NCI-H345 (cell line): ENCODE measurements at places on chromosomes 6 and 20.
A peak's percentile ranks its signal among the peaks of the same experiment; 100 is the strongest.

DNA sequence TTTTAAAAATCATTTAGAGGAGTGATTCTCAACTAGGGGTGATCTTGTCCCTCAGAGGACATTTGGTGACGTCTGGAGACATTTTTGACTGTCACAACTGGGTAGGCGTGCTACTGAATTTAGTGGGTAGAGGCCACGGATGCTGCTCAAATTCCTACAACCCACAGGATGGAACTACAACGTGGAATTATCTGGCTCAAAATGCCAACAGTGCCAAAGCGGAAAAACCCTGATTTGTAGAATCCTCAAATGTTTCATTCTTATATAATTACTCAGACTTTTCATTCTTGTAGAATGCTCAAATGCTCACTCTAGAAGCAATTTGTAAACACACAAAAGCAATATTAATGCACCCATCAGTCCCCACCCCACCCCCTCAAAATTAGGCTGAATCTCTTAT lies 229.8 kb downstream of the ZMYND8 start:
- DNase-seq: no peak

GRCh38 chr6:116393430-116393829 lies 22.7 kb downstream of the DSE start:
- no peak for DNase-seq

DNA sequence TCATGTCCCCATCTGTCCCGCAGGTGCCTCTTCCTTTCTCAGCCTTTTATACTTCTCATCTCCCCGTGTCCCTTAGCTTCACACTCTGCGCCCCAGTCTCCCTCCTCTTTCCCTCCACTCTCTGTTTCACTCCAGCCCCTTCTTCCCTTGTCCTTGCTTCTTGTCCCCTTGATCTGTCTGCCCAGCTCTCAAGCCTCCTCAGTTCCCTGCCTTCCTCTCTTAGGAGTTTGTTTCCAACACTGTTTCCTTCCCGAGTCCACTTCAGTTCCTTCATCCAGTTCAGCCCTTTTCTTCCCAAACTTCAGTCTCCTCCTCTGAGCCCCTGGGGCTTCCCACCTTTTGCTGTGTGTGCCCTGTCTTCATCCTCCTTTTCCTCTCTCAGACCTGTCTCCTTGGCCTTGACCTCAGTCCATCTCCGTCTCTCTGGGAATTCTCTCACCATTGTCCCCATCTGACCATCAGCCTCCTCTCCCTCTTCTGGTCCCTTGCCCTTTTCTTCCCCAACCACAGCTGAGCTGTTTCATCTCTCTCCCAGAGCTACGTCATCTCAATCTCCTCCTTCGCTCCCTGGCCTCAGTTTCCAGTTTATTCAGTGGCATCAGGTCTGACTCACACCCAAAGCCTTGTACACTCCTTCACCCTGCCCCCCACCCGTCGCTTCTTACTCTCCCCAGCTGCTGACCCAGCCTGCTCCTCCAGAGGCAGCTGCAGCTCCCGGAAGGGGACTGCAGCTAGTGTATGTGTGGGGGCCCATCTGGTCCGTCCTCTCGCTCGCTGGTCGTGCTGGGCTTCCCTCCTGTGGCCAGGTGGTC lies 2.7 kb upstream of the DDR1 start:
- DNase-seq: no peak

- DNase-seq: no peak
Observed at GRCh38 chr6:56386717-56387116, 139.3 kb upstream of the COL21A1 start.

DNA sequence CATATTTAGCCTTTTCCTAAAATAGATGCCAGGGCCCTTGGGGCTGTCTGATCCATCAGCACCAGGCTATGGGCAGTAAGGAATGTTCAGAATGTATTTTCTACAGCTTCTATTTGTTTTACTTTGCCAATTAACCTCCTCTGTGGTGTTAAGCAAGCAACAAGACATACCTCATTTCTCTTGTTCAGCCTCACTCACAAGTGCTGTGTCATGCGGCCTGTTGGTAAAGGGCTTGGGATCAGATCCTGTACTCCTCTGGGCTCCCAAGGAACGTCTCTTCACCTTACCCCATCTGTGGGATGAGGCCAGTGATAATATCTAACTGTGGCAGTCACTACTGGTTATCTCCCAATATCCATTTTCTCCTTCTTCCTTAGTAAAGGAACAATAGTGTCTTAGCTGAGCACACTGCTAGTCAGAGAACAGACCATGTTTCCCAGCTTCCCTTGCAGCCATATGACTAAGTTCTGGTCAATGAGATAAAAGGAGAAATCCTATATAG lies 7.0 kb upstream of the DSTN start:
- DNase-seq: no peak

GRCh38 chr6:110040716-110041115 lies 62.6 kb downstream of the GPR6 start:
- no peak for DNase-seq

GRCh38 chr6:35240838-35241801 lies 18.4 kb upstream of the ZNF76 start:
- DNase-seq: peak; percentile 61
